ENCODE measurements at places on chromosomes 2 and 18.

GRCh38 chr2:167293943-167294775, 405.9 kb downstream of the XIRP2 start:
- no peak for DNase-seq

GRCh38 chr2:165239230-165239629, at the start of gene SCN2A:
TSS of gene SCN2A (plus strand) at chr2:165239414. CDS start at chr2:165295824, 56,410 bp downstream.
- no peak for DNase-seq

- DNase-seq: no peak
Observed at GRCh38 chr2:112528541-112528940, 13.7 kb upstream of the POLR1B start.

DNA sequence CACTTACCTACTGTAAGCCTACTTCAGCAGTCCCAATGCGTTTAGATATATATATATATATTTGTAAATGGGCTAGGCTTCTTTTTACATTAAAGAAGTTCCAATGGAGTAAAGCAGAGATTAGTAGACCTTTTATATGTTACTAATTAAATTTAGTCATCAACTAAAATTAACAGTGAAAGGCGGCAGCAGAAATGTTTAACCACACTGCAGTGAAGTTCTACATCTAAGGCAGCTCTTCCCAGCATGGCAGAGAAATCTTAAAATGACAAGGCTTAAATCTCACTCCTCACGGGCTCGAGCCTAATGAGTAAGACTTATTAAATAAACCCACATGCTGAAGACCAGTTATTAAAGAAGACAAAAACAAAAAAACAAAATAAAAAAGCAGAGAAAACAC, 19.1 kb upstream of the KANSL1L start:
- no peak for DNase-seq

- no peak for DNase-seq
Observed at GRCh38 chr2:33073018-33073417, 126.3 kb downstream of the LTBP1 start.

DNA sequence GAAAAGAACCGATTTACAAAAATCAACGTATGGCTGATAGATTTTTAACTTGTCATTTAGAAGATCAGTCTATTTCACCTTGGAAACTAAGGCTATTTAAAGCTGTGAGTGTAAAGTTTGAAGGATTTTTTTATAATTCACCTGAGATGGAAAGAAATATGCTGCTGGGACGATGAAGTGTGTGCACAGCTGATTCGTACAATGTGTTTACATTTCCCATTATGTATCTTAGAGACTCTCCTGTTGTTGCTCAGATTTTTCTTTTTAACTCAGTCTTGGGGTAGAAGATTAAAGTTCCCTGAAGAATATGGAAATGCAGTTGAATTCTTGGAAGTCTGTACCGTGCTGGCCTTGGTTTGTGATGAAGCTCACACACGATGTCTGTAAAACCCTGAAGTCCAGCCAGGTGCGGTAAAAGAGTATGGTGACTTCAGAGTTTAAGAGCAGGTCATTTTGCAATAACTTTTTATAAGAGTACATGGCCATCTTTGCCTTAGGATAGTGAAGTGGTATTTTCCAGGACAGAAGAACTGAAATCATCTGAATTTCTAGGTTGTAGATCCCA, 250.1 kb downstream of the PRKCE start:
- no peak for DNase-seq

- no peak for DNase-seq
Observed at GRCh38 chr2:125471963-125472362, 1184.0 kb upstream of the GYPC start.
